ENCODE measurements at places on chromosomes 7 and 10. TPM values are rescaled to one million over a fixed set of nuclear protein-coding genes. Genes with fewer than 3 reads are reported as not detected.
A peak's percentile ranks its signal among the peaks of the same experiment; 100 is the strongest.

GRCh38 chr10:118562851-118563250 is 32.6 kb downstream of the PRLHR start:
- DNase-seq: no peak

DNA sequence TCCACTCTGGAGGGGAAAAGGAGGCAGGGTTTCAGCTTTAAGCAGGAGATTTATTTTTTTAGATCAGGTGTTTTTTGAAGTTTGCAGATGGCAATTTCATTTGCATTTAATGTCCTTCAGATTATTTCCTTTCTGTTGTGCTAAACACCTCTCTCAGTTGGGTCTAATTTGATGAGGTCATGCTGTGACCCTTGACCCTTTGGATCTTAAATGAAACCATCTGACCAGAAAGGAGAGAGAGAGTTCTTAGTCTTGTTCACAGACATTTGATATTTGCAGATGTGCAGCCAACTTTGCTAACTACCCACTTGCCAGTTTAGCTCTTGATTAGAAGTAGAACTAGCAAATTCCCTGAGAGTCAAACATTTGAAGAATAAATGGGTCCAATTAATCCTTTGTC is 101.5 kb upstream of the RAB11FIP2 start:
- DNase-seq: no peak

DNA sequence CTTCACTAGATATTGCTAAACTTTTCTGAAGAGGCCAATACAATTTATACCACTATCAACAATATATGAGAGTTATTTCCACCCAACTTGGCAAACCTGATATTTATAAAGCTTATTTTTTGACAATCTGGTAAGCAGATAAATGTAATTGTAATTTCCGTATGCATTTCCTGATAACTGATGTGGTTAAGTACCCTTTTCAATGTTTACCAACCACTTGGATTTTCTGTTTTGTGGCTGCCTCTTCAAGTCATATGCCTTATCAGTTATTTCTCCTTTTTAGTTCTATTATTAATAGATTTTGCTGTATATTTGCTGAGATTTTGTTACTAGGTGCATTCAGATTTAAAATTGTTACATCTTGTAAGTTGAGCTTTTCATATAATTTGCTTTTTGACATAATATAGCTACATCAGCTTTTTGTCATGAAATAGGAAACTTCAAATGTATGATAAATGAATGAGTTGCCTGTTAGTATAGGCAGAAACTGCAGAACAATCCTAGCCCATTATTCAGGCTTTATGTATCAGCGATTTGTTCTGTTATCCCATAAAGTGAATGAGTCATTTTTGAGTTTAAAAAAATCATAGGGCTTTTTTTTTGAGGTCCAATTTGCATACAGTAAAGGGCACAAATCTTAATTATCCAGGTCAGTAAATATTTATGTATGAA is 11.5 kb downstream of the SGPL1 start:
- DNase-seq: no peak

DNA sequence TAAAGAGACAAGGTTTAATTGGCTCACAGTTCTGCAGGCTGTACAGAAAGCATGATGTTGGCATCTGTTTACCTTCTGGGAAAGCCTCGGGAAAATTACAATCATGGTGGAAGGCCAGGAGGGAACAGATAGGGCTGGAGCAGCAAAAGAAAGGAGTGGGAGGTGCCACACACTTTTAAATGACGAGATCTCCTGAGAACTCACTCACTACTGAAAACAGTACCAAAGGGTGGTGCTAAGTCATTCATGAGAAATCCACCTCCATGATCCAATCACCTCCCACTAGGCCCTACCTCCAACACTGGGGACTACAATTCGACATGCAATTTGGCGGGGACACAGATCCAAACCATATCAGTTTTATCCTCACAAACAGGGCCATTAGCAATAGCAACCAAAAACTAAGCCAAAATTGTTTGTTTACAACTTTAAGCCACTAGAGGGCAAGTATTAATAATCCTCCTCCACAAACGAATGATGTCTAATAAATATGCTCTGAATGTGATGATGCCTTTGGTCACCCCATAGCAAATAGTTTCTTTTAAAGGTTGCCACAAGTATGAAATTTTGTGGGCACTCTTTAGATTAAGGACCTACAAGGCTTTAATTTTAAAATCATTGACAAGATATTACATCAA is 129.2 kb upstream of the NRBF2 start:
- no peak for DNase-seq

- DNase-seq: no peak
These were observed 69.9 kb downstream of the FAM204A start for GRCh38 chr10:118272149-118272721.

- no peak for DNase-seq
These were observed 514.3 kb downstream of the KCNMA1 start for GRCh38 chr10:77123330-77123729.

GRCh38 chr7:55374213-55374612 is 9.1 kb downstream of the LANCL2 start:
- DNase-seq: no peak

GRCh38 chr7:37081436-37081835 is 357.1 kb upstream of the AOAH start:
- peak; percentile 46 for DNase-seq

Gene EGFR
- total RNA-seq: 14.8 TPM

Gene THSD7A
- 2.5 TPM for total RNA-seq

Gene FAM25C
- total RNA-seq: not detected

Gene ADAM22
- 2.9 TPM for total RNA-seq
